ENCODE measurements at places on chromosomes 3 and 15. TPM values are rescaled to one million over a fixed set of nuclear protein-coding genes. Genes with fewer than 3 reads are reported as not detected.

Gene THAP10
- total RNA-seq: 5.6 TPM

Gene GPR149
- not detected for total RNA-seq

GRCh38 chr15:62941699-62942098, 100.8 kb upstream of the TPM1 start:
- DNase-seq: no peak
- H3K4me1 ChIP-seq: peaks cover 28% of the 10 kb centered on the region
- H3K27me3 ChIP-seq: no peaks in the 10 kb centered on the region
- peak overlapping the region; percentile 81 for H3K27ac ChIP-seq

GRCh38 chr15:51132384-51133139, 37.9 kb upstream of the TNFAIP8L3 start:
- no peak overlapping the region for H3K27ac ChIP-seq
- no peak for DNase-seq
- H3K4me3 ChIP-seq: no peak overlapping the region

DNA sequence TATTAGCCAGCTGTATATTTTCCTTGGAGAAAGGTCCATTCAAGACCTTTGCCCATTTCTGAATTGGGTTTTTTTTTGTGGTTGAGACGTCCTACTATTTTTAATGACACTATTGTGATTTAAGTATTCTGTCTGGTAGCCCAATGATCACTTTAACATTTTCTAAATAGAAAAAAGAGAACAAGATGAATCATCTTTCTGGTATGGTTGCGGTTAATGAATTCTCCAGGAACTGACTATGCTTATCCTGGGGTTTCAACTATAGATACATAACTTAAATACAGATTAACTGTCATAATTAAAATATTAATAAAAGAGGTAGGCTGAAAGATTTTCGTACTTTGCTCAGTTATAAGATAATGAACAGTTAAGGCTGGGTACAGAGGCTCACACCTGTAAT, 51.9 kb downstream of the PBRM1 start:
- H3K4me3 ChIP-seq: no peak overlapping the region
- no peak for DNase-seq
- no peak overlapping the region for H3K27ac ChIP-seq

DNA sequence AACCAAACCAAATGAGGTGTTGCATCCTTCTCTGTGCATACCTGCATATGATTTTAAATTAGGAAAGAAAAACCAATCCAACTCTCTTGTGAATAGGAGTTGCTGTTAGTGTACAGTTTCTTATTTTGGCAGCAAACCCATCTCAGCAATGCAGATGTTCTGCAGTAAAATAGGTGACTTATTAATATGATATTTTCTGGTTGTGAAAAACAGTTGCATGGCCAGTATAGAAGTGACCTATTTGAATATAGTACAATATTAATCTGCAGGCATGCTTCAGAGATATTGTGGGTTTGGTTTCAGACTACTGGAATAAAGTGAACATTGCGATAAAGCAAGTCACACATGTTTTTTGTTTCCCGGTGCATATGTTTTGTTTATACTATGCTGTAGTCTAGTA, 42.2 kb downstream of the AKAP13 start:
- H3K27ac ChIP-seq: peak overlapping the region; percentile 66
- H3K4me1 ChIP-seq: peaks cover 95% of the 10 kb centered on the region
- H3K4me3 ChIP-seq: no peak overlapping the region

DNA sequence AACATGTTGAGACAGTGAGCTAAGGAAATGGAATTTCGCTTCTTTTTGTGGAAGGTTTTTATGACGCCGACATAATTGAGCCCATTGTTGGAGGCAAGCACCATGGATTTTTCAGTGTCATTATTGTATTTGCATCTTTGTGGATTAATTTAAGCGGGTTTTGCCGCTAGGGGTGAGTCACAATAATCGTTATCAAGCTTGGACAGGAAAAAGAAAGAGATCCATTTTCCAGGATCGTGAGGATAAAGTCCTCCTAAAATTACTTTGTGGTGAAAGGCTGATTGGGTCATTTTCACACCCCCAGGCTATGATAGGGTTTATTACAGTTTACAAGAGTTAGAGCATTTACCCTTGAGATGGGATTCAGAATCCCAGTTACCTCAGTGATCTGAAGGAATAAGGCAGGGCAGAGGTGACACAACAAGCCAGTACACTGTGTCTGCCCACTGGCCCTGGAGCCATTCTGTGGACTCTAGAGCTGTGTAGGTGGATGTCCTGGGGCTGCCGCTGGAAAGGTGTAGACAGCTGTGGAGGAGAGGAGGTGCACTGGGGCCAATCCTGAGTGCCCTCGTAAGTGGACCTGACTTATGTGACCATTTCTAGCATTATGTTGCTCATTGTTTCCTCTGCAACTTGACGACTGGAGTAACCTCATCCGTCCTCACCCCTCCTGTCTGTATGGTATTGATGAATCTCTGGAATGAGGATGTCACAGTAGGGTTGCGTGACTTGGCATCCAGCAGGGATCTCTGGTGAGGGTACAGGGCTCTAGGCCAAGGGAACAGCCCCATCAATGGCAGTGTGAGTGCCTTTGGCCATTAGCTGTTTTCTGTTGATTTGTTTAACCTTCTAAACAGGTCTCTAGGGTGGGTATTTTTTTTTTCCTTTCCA, 370.1 kb downstream of the LRTM1 start:
- H3K4me1 ChIP-seq: no peaks in the 10 kb centered on the region
- H3K27ac ChIP-seq: no peak overlapping the region
- DNase-seq: no peak
- H3K4me3 ChIP-seq: no peak overlapping the region
